ENCODE measurements at places on chromosomes 2 and 18.

DNA sequence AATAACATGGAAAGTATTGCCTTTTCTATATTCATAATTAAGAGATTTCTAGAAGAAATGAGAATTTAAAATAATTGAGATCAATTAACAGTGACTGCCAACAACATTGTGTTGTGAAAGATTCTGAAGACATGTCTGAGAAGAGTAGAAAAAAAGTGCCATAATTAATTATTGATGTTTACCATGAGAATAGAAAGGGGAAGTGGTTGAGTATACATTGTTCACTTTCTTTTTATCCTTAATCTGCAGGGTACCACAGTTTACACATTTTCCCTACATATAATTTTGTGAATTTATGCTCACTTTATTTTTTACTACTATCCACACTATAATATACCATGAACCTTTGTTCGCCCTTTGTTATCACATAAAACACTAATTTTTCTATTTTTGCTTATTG lies 47.1 kb upstream of the UBE2E3 start:
- DNase-seq, result no peak

DNA sequence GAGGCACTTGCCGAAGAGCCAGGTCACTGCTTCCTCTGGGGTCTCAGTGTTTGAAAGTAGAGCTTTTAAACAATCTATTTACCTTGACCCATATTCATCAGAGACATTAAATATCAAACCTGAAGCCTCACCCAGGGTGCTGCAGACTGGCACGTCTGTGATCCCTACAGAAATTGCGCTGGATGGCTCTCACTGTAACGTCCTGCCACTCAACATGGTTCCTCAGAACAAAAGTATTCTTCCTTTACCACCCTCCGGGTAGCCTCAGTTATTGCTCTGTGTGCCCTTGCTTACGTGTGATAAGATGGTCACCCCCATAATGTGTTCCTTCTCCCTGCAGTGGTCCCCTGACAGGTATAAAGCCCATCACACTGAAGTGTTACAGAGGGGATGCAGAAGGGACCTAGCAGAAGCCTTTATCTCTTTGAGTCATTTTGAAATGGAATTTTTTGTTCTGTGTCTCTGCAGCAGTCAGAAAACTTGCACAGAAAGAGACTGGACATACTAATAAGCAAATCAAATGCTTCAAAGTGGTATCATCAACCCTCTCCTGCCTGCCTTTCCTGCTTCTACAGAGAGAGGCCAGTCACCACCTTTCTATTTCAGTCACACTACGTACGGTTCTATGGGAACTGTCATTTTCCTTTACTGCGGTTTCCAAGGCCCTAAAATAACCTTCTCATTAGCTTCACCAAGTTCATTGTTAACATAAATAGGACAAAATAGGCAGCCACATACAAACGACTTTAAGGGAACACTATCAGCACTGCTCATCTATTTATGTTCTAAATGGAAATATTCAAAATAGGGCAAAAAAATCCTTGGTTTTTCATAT lies 86.8 kb downstream of the METTL8 start:
- no peak for DNase-seq

GRCh38 chr2:191474464-191474863 lies 203.5 kb upstream of the NABP1 start:
- no peak for DNase-seq

DNA sequence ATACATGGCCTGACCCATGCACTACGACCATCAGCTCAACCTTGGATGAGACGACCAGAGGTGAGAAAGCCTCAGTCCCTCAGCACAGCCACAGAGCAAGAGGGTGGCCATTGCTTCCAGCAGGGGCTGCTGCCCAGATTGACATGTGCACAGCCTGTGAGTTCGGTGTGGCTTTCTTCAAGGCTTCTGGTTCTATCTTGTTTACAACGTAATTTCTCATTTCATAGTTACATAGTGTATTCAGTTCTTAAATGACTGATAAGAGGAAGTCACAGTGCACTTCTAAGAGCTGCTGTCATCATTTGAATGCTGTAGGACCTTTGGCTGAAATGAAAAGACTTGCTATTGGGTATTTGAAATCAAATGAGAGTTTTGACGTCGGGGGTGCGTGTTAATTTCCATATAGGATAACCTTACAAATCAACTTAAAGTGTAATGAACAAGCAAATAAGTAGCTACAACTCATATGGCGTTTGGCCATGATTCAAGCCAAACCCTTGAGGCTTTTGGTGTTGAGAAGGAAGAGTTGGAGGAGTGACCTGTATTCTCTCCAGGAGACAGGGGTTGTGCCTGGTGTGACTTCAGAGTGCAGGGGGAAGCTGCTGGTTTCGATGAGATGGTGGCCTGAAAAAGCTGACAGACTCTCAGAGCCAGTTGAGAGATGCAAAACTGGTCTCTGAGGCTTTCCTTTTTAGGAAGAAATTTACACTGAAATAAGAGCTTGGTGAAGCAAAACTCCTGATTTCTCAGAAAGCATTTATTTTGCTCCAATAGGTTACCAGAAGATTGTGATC lies 51.0 kb downstream of the TSHZ1 start:
- no peak for DNase-seq

DNA sequence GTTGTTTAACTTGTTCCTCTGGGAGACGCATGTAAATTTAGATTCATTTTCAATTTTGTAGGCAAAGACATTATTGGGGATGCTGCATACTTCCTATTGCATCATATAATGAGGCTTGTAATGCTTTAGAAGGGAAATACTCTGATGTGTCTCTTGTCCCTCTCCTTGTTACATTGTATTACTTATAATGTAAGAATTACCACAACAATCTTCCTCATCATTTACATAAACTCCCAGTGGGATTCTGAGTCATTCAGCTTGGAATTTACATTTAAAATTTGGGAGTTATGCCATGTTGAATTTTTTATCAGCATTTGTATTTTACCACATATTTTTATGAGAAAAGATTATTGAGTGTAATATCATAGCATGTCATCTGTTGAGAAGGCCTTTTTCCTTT lies 963.4 kb upstream of the NRXN1 start:
- DNase-seq, result no peak

- no peak for DNase-seq
These were observed 284.0 kb upstream of the CWC22 start for GRCh38 chr2:180291060-180291459.

DNA sequence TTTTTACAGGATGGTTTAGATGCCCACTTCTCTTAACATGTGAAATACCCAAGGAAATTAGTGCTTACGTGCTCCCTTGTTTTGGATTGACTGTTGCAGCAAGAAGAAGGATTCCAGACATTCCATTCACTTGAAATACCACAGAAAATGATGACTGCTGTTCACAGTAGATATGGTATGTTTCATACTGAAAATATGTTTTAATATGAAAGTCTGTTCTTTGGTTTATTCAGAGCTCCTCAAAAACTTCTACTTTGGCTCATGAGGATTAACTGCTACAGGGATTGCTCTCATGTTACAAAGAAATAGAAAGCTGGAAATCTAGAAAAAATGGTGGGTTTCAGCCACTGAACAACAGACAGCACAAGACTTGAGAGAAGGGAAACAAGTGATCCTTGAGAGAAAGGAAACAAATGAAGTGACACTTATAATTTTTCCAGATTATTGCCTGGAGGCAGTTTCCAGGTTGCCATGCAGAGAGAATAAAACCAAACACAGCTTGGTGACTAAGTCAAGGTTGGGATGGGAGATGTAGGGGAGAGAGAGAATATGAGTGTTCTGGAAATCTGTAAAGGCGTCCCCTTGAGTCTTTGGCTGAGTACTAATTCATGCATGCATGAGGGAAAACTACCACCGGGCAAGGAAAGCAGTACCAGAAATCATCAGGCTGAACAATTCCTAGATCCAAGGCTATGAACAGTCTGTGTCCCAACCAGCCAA lies 348.1 kb downstream of the CLIP4 start:
- no peak for DNase-seq

GRCh38 chr2:75982719-75983118 lies 272.0 kb upstream of the GCFC2 start:
- no peak for DNase-seq

GRCh38 chr2:231133365-231134099 lies 8.7 kb upstream of the HTR2B start:
- no peak for DNase-seq

- peak; percentile 80 for DNase-seq
These were observed 44.3 kb downstream of the SERTAD2 start for GRCh38 chr2:64609227-64609941.

DNA sequence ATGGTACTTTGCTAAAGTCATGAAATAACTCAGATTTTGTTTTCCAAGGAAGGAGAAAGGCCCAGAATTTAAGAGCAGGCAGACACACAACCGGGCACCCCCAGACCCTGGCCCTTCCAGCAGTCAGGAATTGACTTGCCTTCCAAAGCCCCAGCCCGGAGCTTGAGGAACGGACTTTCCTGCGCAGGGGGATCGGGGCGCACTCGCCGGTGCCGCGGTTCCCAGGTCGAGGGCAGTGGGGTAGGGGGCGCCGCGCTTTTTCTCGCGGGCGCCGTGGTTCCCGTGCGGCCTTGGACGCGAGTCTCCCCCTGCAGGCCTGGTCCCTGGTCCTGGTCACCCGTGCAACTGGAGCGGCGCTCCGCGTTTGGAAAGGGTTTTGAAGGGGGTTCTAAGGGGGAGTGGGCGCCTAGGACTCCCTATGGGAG lies 1.2 kb downstream of the ZNF236 start:
- DNase-seq, result no peak

DNA sequence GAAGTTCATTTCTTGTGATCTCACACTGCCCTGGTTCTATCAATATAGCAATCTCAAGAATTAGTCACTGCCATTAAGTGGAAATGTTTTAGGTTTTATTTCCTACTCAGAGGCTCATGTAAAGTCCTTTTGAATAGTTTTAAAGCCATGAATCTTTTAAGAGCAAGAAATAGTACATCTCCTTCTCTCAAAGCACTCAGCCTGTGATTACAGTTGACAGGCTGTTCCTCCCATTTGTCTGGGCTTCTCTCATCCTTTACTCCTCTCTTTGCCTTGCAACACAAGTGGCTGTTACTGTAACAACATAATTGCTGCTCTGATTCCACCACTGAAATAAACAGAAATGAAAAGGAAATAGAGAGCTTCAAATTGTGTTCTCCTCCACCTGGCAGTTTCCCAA lies 18.4 kb downstream of the GRP start:
- no peak for DNase-seq

- DNase-seq, result no peak
These were observed at the start of gene NEU4 for GRCh38 chr2:241808721-241809382. Gene NEU4, plus strand, starts transcription at chr2:241809193. Its CDS starts 5,292 bp downstream, at chr2:241814485.

GRCh38 chr18:76493213-76494161 lies 1.6 kb downstream of the ZNF516 start:
- peak; percentile 11 for DNase-seq

DNA sequence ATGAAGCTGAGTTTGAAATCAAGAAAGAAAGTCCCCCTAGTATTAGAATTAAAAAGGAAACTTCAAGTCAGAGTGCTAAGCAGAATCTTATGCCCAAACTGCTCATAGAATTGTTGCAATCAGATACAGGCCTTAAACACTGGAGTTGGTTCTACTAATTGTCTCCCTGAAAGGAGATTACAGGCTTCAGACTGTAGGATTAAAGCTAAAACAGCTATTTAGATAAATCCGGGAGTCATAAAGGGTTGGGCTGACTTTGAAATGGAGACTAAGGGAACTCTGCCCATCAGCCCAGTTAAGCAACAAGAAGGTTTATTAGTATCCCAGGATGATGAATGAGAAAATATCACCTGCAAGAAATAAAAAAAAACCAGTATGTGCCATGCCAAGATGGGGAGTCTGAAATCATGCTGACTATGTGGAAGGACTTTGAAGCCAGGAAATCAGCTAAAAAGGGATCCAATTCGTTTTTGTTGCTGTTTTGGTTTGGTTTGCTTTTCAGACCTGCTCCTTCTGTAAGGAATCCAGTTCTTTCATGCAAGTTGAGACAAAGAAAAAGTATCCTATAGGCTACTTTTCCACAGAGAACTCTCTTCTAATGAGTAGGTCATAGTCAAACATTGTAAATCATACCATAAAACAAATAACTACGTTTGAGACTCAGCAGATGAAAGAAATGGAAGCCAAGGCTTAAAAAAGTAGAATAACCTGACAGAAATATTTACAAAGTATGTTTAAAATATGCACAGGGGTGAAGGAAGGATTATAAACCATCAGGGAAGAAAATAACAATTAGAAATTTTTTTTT lies 37.6 kb upstream of the MSTN start:
- DNase-seq, result no peak

All from CD4-positive, alpha-beta T cell treated with Interferon alpha-2 for 1 hour (primary cell).